ENCODE measurements at places on chromosomes 5 and 9. TPM values are rescaled to one million over a fixed set of nuclear protein-coding genes. Genes with fewer than 3 reads are reported as not detected.

TAS2R1 gene
- not detected for total RNA-seq

BHMT2 gene
- 2.7 TPM for total RNA-seq

MARCOL gene
- not detected for total RNA-seq

RNF180 gene
- total RNA-seq, result 4.9 TPM
